Left ventricle myocardium inferior (tissue), 1 donor: ENCODE measurements at places on chromosomes 3 and 15. TPM values are rescaled to one million over a fixed set of nuclear protein-coding genes. Genes with fewer than 3 reads are reported as not detected.

The GOLGA8Q gene
- 0.74 TPM for total RNA-seq

The NR1I2 gene
- not detected for total RNA-seq

The CRTAP gene
- 95.1 TPM for total RNA-seq

The CCR3 gene
- total RNA-seq: not detected

The ABTB1 gene
- total RNA-seq: 29.9 TPM

The PRTG gene
- total RNA-seq: 0.69 TPM

The THSD4 gene
- 95.8 TPM for total RNA-seq

The FETUB gene
- not detected for total RNA-seq

The GABRB3 gene
- total RNA-seq: 2.4 TPM

The GPR171 gene
- total RNA-seq: not detected
